ENCODE measurements at places on chromosomes 1 and 21.

- DNase-seq, result no peak
Measured at GRCh38 chr1:14495381-14495780, 103.1 kb upstream of the KAZN start.

GRCh38 chr1:114131526-114132220 is 22.0 kb downstream of the SYT6 start:
- DNase-seq, result no peak

GRCh38 chr1:7070389-7071029 is 285.3 kb downstream of the CAMTA1 start:
- DNase-seq, result peak; percentile 37

DNA sequence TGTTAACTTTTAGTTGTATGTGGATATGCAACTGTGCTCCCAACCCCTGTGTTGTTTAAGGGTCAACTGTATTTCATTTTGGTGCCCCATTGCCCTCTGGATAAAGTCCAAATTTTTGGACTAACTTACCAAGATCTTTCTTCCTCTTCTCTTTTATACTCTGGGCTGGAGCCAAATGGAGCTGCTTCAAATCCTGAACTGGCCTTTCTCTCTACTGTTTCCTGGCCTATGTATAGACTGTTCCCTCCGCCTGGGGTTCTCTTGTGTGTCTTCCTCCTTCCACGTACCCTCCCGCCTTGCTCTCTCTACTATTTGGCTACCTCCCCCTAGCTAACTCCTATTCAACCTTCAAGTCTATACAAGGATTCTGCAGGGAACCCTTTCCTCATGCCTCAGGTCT is 8.4 kb upstream of the CDC14A start:
- DNase-seq, result no peak

GRCh38 chr1:78651241-78651640 is 1.6 kb downstream of the IFI44 start:
- DNase-seq, result peak; percentile 22

- no peak for DNase-seq
Measured at GRCh38 chr1:240173836-240174235, 82.2 kb downstream of the FMN2 start.

GRCh38 chr1:244968881-244969280 is 104.5 kb upstream of the HNRNPU start:
- DNase-seq, result no peak

DNA sequence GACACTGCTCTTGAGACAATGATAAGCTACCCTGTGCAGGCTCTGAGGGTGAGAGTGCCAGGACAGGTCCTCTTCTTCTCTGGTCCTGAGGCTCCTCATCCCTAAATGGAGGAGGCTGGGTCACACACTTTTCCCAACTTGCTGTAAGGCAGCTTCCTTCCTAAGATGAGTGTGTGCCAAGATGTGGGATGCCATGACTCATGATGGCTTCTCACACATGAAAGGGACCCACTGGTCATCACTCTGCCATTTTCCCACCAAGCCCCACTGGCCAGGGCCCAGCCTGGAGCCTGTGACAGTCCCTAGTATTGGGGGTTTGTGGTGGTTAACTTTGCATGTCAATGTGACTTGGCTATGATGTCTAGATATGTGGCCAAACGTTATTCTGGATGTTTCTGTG is 54.4 kb downstream of the CNIH3 start:
- no peak for DNase-seq

- DNase-seq, result no peak
Measured at GRCh38 chr21:22536509-22536908, 1538.3 kb downstream of the NCAM2 start.

DNA sequence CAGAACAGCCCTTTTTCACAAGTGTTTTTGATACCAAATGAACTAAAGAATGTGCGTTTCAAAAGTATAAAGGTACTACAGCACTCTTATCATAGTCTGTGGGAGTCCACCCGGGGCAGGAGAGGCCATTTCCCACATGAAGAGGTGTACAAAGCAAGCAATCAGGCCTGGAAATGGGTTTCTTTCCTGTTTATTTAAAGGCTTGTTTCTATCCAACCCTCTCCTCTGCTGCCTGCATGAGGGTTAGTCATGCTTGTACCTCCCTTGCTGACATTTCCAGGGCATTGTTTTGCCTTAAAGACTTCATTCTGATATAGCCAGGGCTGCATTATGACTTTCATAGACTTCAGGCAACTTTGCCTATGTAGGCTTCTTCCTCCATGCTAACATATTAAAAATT is 11.6 kb downstream of the SELP start:
- DNase-seq, result no peak

DNA sequence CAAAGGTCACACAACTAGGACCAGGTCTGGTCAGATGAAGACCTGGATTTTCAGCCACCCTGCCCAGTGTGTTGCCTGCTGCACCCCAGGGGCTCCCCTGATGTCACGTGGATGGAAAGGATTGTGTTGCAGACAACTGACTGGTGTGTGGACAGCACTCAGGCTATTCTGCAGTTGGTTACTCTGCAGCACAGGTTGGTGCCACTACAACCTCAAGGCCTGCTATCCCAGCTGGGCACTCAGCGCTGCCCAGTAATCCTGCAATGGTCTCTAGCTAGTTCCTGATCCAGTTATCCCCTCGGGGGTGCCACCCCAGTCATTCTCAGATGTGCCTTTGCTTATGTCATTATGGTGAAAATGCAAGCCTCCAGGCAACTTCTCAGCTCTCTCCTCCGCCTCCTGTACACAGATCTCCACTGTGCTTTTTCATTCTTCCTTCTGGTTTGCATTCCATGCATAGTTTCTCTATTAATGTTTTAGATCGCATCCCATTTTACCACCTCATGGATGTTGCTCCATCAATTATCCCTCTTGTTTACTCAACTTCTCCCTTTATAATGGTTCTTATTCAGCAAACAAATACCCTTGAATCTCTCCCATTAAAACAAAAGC is 503.2 kb upstream of the CAMK1G start:
- DNase-seq, result no peak

DNA sequence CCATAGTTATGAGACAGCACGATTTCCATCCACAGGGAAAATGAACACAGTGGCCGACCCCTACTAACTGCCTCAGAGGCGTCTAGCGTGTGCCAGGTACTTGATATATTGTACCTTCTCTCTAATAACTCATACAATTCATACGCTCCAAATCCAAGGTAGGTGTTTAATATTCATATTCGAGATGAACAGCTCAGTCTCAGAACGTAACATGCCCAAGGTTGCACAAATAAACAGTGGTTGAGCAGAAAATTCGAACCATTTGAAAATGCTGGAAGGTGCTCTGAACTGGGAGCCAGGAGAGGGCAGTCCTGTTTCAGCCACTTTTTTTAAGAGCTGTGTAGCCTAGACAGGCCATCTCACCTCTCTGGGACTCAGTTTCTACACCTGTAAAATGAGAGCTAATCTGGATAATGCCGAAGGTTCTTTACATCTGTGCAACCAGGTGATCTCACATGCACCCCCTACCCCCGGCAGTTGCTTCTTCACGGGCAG is 7.9 kb downstream of the SLC45A3 start:
- DNase-seq, result no peak

DNA sequence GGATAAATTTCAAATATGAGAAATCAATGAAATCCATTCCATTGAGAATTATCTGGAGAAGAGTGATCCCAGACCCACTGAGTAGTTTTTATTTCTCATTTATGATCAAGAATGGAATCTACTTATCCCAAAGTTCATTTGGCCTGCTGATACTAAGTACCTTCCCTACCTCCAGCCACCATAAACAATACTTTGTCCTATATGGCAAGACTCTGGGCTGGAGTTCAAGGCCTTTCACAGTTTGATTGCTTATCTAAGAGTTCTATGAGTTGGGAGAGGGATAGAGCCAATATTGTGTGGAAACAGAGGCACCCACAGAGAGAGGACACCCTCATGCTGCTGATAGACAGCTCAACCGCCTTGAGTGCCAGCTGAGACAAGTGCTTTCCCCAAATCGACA is 5.1 kb downstream of the PDZK1 start:
- DNase-seq, result no peak

DNA sequence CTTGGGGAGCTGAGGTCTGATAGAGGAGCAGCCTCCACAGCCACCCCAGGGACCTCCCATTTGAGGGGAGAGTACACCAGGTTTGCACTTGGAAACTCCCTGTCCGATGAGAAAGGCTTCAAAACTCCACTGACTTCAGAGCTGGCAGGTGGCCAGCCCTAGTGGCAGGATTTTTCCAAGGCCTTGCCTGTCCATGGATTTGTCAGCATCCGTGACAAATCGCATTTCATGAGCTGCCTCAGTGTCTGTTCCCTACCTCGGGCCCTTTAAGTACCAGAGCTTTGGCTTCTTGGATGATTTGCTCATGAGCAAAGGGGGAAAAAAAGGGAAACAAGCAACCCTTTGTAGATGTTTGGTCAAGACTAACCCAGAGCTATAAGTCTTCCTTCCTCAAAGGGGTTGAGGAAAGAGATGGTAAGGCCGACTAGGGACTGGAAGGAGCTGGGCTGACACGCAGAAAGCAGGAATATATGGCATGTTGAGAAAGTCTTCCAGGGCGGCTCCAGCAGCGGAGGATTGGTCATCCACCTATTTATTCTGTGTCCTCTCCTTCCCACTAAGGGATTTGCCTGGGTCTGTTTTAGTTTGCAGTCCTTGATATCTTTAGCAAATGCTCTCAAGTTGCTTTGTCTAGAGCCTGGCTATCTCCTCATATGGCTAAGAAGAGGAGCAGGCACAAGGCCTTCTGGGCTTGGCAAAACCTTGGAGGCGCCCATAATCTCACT is 2.7 kb upstream of the HSPG2 start:
- DNase-seq, result peak; percentile 84

DNA sequence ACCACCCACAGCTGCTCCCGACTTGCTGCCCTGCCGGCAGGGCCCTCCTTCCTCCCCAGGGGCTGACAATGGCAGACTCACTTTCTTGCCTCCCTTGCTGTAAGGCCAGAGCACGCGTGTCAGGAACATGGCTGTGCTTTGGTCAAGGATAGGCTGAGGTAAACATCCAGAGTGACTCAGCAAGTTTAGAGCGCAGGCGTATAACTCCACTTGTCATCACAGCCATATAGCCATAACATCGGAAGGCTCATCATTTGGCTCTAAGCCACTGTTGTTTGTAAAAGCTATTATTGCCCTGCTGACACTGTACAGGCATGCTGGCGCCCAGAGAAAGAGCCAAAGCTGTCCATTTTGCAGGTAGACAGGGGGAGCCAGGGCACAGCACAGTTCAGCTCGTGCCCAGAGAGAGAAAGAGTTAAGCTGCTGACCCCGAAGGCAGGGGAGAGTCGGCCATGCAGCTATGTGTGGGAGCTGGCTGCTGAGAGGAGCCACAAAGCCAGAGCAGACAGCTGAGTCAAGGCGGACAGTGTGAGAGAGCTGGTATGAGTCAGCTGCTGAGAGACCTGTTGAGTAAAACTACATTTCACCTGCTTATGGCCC is 60.6 kb downstream of the GNG4 start:
- no peak for DNase-seq

DNA sequence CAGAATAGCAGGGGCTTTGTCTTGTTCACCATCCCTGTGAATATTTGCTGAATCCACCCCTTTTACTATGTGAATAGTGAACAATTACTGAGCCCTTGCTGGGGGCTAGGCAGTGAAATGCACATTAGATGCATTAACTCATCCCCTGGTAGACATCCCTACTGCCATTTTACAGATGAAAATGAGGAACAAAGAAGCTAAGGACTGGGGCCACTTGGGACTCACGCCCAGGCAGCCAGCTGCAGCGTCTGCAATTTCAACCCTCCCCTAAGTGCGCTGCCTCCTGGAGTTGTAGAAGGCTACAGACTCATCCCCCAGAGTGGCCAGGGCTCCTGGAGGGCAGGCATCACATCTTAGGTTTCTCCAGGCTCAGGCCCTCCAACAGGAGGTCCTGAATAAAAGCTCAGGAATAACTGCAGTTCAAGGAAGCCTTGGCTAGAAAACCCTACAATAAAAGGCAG is 31.6 kb downstream of the CAPZB start:
- no peak for DNase-seq

GRCh38 chr1:234955107-234955731 is 173.4 kb downstream of the TOMM20 start:
- no peak for DNase-seq

DNA sequence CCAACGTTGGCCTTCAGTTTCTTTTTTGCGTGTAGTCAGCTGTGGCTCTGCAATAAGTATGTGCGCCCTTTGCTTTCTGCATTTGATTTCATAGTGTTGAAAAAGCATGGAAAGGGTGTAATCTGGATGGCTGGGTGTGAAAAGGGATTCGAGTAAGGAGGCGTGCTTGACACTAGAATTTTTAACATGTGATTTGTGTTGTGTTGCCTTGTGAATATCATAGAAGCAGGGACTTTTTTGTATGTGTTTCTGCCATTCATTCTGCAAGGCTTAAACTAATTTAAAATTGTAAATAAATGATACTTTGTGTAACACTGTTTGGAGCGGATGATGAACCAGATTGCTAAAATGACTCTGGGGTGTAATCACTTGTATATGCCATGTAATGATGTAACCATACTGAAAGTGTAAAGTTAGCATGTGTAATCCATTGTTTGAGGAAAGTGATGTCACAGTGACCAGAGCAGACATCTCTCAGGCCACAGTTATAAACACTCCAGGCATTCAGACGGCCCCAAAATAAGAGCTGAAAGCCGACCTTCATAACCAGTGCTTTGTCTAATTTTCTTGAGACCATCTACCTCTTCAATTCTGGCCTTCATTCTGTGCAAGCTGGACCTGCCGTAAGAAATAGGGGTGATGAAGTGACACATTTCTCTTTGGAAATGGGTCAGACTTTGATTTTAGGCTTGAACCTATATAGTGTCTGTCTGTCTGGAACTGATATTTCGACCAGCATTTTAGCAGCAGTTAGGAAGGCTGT is 618 bp downstream of the SH3BGR start:
- DNase-seq, result no peak

GRCh38 chr1:85359874-85360721 is 83.7 kb upstream of the BCL10 start:
- DNase-seq, result no peak

- peak; percentile 61 for DNase-seq
Measured at GRCh38 chr1:244047621-244048255, 3.3 kb upstream of the ZBTB18 start.
